ENCODE measurements at places on chromosomes 2 and 18.

GRCh38 chr2:220847006-220847405, 725.1 kb downstream of the EPHA4 start:
- no peak for DNase-seq

DNA sequence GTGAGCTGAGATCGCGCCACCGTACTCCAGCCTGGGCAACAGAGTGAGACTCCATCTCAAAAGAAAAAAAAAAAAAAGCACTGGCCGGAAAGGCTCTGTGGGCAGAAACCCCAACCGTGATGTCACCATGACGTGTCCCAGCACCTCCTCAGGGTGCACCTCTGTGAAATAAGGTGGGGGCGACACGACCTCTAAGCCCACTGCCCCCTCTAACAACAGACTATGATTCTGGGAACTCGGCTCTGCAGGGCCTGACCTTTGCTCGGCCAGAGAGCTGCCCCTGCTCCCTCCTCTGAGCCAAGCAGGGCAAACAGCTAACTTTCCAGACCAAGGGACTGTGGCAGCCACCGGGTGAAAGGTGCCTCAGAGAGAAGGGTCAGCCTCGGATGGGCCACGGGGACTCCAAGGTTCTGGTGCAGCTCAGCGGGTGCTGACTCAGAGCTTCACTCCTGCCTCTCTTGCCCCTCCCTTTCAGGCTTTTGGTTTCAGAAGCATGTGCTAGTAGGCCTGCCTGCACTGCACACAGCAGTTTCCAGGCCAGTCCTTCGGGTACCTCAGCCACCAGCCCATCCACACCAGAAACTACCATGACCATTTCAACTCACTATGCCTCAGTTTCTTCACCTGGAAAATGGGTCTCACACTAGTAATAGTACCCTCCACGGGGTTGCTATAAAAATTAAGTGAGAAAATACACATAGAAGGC, 8.0 kb downstream of the TMBIM1 start:
- peak; percentile 65 for DNase-seq

GRCh38 chr2:224523626-224524577, 61.3 kb downstream of the CUL3 start:
- DNase-seq, result no peak

GRCh38 chr2:98515250-98515991, 70.8 kb downstream of the INPP4A start:
- DNase-seq, result peak; percentile 50

GRCh38 chr2:4762951-4763376, 929.2 kb upstream of the SOX11 start:
- no peak for DNase-seq

GRCh38 chr2:240986787-240987411, 11.5 kb upstream of the SNED1 start:
- no peak for DNase-seq
